ENCODE measurements at places on chromosomes 5 and 9.

GRCh38 chr9:125989524-125990180 is 242.5 kb downstream of the PBX3 start:
- no peak for DNase-seq

- DNase-seq, result no peak
Observed at GRCh38 chr9:450057-450456, 235.4 kb downstream of the DOCK8 start.

- DNase-seq, result no peak
Observed at GRCh38 chr5:172303572-172304335, 20.2 kb upstream of the UBTD2 start.

GRCh38 chr5:169753795-169754194 is 116.7 kb downstream of the DOCK2 start:
- DNase-seq, result no peak

GRCh38 chr5:92003806-92004205 is 620.7 kb upstream of the ARRDC3 start:
- DNase-seq, result no peak

DNA sequence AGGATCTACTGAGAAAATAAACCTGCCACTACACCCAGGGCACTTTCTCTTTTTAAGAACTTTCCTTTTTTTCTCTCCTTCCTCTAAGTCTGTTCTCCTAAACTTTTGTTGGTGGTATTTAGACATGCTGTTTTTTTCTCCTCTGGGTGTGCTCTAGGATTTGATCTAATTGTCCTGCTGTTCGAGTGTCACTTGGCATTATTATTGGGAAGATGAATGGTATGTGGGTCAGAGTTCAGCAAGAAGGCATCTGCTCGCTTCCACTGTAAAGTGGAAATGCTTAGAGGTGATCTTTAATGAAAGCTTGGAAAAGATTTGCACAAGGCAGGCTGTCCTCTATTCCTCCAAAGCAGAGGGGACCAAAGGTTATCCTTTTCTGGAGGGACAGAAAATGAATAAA is 1.3 kb upstream of the PLPPR1 start:
- DNase-seq, result no peak

DNA sequence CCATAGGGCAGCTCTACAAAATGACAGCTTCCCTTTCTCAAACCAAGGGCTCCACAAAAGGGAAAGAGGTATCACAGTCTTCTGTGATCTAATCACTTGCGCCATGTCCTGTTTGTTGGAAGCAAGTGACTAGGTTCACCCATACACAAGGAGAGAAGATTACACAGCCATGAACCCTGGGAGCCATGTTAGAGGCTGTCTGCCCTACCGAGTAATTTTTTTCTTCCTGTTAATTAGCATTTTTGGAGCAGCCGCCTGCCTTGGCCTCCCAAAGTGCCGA is 33.2 kb upstream of the GOLPH3 start:
- no peak for DNase-seq

DNA sequence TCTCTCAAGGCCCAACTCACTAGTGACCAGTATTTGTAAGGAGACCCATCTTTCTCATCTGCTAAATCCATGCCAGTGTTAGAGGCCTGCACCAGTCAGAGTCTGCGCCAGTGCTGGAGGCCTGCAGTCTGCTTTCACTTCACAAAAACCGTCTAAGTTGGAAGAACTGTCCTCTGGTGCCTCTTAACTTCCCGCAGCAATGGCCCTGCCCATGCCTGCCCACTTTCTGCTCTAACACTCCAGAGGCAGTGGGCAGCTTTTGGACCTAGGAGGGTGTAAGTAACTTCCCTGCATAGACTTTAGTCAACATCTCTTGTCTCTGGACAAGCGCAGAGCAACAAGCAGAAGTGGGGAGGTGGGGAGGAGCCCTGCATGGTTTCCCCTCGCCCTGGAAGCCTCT is 152.9 kb downstream of the AUH start:
- no peak for DNase-seq

- no peak for DNase-seq
Observed at GRCh38 chr9:84478996-84479395, 138.4 kb upstream of the SLC28A3 start.

DNA sequence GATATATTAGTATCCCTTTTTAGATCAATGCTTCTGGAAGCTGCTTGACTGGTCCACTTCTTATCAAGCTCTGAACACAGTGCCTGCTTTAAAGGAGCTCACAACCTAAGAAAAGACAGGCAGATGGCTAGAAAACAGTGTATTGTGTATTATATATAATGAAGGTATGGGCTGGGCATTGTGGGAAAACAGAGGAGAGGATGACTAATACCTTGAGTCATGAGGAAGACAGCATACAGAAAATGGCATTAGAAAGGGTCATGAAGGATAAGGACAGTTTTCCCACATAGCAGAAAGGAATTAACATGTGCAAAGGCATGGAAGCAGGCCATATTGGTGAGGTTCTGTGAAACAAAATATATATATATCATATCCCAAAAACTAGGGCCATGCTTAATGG is 309.6 kb downstream of the MLLT3 start:
- no peak for DNase-seq

- no peak for DNase-seq
Observed at GRCh38 chr9:8419596-8420275, 620.2 kb upstream of the DMAC1 start.

DNA sequence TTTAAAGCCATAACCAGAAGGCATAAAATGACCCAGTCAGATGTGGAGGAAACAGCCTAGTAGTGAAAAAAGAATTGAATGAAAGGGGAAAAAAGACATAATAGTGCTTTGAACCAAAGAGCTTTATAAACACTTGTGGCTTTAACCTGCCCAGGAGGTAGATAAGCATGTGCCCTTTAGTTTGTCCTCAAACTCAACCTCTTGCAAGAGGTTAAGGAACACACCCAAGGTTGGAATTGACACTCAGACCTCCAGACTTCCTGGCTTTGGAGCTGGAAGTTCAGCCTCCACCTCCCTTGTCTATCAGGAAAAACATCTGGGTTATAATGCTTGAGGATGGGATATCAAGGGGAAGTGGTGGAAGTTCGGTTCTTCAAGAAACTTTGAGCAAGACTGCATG is 16.3 kb downstream of the NDUFA8 start:
- no peak for DNase-seq

GRCh38 chr9:112239284-112239683 is 64.2 kb upstream of the SUSD1 start:
- no peak for DNase-seq

DNA sequence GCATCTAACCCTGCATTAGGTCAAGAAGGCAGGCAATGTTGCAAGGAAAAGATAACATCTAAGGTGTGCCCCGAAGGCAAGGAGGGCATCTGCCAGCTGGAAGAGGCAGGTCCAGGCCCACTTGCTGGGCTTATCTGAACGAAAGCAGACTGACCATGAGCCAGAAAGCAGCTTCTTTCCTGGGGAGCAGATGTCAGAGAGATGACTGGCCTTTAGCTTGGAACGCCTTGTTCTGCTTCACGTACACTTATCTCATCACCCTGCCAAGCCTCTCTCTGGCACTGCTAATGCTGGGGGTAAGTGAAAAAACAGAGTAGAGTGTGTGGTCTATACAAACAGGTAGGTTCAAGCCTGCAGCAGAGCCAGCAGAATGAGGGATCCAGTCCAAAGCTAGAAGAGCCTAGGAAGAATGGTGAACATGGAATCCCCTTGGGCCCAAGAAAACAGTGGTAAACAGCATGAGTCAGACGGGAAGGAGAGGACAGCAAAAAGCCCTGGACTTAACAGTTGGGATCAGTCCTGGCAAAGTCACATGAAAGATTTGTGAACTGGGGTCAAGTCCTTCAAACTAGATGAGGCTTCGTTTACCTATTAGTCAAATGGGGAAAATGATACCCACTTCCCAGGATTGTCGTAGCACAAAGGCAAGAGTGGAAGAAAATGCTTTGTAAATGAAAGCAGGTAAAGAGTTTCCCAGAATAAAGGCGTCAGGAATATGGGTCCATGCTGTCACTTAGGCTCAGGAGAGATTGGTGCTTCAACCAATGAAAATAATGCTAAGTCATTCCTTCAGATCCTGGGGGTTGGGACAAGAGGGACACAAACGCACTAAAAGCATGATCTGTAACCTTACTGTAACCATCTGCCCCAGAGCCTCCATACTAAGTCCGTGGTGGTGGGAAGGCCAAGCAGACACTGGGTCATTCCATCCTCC is 200.9 kb downstream of the SLIT3 start:
- DNase-seq, result no peak

DNA sequence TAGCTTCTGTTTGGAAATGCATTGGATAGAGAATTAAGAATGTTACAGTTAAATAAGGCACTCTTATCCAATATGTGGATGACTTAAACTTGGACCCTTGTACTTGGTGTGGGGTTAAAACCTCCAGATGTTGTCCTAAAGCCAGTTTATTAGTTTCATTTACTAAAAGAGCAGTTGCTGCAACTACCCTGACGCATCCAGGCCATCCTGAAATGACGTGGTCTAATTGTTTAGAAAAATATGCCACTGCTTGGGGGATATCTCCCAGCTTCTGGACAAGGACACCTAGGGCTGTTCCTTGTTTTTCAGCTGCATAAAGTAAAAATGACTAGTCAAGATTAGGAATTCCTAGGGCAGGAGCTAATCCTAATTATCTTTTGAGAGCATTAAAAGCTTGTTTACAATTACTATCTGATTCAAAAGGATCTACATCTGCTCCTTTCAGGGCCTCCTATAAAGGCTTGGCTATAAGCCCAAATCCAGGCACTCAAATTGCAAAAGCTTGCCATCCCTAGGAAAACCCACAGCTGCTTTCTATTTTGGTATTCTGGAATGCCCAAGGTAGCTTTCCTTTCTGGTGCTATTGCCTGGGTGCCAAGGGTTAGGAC is 45.7 kb upstream of the SLCO4C1 start:
- DNase-seq, result peak; percentile 10

GRCh38 chr5:179268966-179269693 is 76.1 kb downstream of the ADAMTS2 start:
- no peak for DNase-seq

DNA sequence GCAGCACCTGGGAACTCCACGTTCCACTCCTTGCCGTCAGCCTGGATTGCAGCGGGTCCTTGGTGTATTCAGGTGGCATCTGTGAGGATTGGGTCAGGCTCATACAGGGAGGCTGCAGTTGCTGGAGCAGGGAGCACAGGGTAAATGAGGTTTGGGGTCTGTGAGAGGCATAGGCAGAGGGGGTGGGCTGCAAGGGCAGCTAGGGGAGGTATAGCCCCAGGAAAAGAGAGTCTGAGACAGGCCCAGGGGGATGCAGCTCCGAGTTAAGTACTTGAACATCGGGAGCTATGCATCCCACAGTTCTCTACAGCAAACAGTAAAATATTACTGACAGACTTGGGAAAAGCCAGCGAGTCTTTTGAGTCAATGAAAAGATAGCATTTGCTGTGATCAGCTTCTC is 101.6 kb downstream of the TRIO start:
- DNase-seq, result no peak

GRCh38 chr5:122150215-122150614 is 20.9 kb downstream of the ZNF474 start:
- DNase-seq, result no peak

GRCh38 chr5:81825237-81825636 is 74.3 kb upstream of the SSBP2 start:
- peak; percentile 16 for DNase-seq

- DNase-seq, result peak; percentile 38
Observed at GRCh38 chr5:64765804-64766504, 2.5 kb downstream of the SREK1IP1 start.

DNA sequence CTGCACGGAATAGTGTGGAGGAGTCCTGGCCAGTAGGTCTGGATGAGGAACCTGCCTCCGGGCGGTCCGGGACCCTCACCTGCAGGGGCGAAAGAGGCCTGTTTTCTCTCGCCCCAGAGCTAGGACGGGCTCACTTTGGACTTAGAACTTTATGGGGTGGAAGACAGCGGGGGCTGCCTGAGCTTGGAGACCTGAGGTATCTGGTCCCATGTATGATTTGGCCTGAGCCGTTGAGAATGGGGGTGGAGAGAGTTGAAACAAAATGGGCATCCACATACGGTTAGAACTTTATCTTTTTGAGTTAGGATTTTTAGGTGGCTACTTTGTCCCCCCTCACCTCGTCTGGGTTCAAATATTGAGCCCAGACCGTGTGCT is 681 bp upstream of the ETF1 start:
- DNase-seq, result no peak

DNA sequence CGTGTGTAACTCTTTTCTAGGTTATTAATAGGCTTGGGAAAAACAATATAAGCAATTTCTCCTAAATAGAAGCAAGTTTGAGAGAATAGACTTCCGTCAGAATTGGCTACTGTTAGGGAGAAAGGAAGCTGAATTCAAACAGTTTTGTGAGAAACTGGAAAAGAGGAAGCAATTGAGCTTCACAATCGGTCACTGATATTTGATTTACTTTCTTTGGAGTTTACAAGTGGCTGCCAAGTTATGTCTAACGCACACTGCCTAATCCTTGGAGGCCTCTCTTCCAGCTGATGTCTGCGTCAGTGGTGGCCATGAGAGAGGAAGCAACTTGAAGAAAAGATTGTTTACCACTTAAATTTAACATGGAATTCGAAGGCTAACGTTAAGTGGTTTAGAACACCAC is 319.5 kb downstream of the ADGRV1 start:
- DNase-seq, result no peak

GRCh38 chr9:6484210-6484609 is 71.2 kb downstream of the UHRF2 start:
- DNase-seq, result no peak

GRCh38 chr5:53024535-53024934 is 35.4 kb downstream of the ITGA2 start:
- no peak for DNase-seq

DNA sequence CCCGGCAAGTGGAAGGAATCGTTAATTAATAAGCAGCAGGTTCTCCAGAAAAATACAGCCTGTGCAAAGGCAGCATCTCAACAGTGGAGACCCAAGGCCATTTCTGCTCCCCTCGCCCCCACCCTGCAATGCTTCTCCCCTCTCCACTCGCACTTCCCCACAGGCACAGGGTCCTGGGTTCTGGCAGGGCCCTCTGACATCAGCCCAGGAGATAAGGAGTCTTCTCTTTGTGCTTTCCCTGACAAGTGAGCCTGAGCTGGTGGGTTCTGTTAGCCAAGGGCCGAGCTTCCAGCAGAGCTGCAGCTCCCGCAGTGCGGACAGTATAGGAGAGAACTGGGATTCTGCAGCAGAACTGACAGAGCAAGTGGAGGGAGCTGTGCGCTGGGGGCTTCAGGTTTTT is 257.5 kb downstream of the NSG2 start:
- DNase-seq, result no peak

GRCh38 chr5:13624283-13625074 is 320.0 kb downstream of the DNAH5 start:
- no peak for DNase-seq

DNA sequence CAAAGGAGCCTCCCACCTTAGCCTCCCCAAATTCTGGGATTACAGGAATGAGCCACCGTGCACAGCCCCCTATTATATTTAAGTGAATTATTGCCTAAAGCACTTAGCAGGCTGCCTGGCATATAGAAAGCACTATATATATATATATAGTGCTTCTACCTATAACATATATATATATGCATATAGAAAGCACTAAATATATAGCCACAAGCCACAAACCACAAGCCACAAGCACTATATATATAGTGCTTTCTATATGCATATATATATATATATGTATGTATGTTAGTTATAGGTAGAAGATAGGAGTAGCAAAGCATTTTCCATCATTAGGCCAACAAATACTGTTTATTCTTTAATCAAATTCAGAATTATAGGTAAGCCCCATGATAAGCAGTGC is 185.8 kb downstream of the CWC27 start:
- DNase-seq, result no peak

GRCh38 chr9:16352251-16352650 is 518.2 kb downstream of the BNC2 start:
- DNase-seq, result no peak

GRCh38 chr5:15585128-15585527 is 85.1 kb downstream of the FBXL7 start:
- no peak for DNase-seq
